Suppressor macrophage (primary cell): ENCODE measurements at places on chromosomes 2 and 18.

DNA sequence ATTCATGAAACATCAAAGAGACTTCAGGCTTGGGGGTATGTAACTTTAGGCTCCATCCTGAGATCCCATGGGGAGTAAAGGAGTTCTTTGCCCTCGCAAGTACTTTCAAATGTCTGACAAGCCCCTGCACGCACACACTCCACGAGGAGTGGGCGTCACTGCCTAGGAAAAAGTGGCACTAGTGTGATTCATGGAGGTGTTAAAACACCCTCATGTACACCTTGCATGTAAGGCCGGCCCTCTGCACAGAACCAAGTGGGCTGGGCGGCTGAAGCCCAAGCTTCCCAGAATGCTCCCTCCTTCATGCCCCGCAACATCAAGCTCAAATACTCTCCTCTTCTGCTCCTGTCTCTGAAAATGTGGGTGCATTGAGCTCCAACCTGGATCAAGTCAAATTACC lies 7.8 kb downstream of the HS1BP3 start:
- DNase-seq, result no peak

- peak; percentile 42 for DNase-seq
Observed at GRCh38 chr18:12376034-12376753, 833 bp downstream of the AFG3L2 start.

DNA sequence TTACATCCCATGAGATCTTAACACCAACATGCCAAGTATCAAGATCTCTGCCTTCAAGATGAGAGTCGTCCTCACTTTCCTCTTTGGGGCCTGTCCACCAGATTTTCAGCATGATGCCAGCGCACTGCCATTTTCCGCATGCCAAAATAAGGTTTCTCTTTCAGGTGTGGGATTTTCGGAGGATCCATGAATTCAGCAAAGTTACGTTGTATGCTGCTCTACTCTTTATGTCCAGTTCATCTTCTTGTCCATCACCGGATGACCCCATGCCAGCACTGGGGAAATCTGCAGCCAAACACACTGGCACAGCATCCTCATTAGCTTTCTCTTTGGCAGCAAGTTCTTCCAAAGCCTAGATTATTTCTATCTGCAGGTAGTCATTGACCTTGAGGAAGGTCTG lies 4.9 kb upstream of the HAAO start:
- no peak for DNase-seq

DNA sequence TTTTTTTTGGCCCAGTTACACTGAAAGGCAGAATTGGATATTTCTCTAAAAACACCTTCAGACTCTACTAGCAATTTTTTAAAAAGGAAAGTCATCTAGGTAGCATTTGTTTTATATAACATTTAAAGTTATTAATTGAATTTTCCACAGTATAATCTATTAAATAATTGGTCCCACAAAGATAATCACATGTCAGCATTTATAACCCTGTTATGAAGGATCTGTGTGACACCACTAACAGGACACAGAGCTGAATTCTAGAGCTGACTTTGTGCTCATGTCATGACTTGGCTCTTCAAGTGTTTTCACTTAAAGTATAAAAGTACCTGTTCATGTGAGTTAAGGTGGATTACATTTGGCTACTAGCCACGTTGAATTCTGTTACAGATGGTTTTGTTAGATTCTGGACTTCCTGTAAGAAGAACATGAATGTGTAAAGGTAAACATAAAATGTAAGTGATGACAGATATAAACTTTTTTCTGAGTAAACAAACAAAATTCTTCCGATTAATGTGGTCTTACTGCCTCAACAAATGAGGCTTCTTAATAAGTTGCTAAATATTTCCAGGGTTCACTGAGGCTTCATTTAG lies 69.1 kb upstream of the PROKR1 start:
- DNase-seq, result no peak

DNA sequence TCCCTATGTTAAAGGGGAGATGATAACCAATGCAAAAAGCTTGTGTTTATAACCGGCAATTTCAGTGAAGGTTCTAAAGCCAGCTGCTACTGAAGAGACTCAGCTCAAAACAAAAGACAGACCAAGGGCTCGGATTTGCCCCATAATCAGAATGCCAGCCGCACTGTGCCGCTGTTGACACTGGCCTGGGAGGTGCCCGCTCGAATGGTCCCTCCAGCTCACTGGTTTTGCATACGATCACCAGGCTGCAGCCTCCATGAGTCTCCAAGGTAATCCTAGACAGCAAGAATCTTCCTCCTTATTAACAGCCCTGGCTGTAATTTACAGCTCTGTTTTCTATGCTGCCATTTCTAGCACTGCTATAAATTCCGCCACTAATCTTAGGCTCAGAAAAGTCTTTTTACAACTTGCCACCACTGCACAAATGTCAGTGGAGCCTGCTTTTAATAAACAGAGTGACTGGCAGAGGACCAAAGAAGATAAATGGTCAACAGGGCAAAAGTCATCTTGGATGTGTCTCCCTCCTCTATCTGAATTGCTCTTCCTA lies 155.7 kb upstream of the SH3BP4 start:
- no peak for DNase-seq

GRCh38 chr2:130287656-130288026 lies 55.1 kb upstream of the IMP4 start:
- DNase-seq, result no peak

DNA sequence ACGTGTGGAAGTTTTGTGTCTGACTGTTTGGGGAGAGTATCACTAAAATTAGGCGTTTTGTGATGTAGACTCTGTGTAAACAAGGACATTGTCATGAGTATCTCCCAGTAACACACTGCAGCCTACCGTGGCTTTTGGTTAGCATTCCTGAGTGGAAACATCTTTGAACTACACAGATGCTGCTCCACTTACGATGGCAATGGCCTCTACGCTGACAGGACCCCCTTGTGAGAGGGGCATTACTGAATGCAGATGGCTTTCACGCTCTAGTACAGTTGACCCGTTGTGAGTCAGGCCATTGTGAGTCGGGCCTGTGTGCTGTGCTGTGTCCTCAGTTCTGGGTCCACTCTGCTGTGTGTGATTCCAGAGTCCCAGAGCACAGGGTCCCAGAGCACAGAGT lies 34.4 kb upstream of the ADNP2 start:
- DNase-seq, result no peak

DNA sequence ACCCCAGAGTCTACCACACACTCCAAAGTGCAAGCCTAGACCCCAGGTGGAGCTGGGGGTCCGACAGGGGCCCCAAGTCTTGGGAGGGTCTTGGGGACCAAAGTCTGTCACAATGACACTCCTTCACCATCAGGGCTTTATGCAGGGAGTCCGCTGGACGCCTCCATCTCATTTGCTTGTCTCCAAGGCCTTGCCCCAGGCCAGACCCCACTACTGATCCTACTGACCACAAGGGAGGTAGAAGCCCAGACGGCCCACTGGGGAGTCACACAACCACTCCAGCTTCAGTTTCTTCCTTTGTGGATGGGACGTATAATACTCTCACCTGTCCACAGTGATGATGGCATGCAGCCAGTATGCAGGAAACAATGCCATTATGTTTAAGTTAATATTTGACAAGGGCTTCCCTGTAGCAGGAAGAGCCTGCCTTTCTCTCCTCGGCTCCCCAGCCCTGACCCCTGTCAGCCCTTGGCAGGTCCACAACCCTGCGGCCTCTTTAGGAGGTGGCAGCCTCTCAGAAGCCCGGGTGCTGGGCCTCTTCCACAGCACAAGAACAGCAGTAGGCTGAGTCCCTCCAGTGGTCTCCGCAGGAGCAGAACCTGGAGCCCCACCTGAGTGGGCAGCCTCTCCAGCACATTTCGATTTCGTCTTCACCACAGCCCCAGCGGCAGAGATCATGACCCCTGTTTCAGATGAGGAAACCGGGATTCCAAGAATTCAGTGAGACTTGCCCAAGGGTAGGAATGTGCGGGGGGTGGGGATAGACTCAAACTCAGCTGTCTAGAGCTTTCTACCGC lies 6.5 kb downstream of the BIN1 start:
- DNase-seq, result no peak

GRCh38 chr2:197388866-197389587 lies 45.8 kb downstream of the SF3B1 start:
- no peak for DNase-seq

DNA sequence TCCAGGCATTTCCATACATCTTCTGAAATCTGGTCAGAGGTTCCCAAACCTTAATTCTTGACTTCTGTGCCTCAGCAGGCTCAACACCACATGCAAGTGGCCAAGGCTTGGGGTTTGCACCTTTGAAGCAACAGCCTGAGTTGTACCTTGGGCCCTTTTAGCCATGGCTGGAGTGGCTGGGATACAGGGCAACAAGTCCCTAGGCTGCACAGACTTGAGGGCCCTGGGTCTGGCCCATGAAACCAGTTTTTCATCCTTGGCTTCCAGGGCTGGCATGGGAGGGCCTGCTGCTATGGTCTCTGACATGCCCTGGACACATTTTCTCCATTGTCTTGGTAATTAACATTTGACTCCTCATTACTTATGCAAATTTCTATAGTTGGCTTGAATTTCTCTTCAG lies 988.8 kb upstream of the CNTNAP5 start:
- DNase-seq, result no peak

DNA sequence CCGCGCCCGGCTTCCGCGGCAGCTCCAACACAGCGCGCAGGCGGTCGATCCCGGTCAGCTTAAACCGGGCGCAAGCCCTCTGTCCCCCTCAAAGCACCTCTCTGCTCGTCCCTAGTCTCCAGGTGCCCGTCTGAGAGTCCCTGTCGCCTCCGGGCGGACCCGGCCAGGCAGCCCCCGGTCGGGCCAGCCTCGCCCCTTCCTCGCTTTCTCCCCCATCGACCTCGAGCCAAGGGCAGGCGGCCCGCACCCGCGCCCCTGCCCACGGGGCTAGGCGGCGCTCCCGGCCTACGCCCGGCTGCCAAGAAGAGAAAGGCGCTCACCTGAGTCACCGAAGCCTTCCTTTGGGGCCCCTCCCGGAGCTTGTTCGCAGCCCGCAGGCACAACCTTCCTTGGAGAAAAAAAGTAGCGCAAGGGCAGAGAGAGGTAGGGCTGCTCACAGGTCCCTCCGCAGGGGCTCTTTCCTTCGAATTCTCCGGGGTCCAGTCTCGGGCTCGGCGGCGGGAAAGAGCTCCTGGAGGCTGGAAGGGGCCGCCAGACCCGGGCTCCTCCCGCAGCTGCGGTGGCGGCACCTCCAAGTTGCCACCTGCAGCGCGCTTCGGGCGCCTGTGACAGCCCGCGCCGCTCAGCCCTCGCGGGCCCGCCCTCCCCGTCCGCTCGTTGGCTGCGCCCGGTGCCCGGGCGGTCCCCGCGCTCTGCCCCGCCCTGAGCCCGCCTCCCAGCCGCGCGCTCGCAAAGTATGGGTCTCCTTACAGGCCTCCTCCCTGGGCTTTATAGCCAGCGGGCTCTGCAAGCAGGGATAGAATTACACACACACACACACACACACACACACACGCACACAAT lies 86.5 kb upstream of the EPB41L3 start:
- peak; percentile 63 for DNase-seq

DNA sequence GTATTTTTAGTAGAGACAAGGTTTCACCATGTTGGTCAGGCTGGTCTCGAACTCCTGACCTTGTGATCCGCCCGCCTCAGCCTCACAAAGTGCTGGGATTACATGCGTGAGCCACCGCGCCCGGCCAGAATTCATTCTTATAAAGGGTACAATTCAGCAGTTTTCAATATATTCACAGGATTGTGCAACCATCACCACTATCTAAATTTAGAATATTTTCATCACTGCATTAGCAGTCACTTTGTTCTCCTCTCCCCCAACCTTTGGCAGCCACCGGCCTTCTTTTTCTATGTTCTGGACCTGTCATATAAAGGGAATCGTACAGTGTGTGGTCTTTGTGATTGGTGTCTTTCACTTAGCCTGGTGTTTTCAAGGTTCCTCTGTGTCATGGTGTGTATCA lies 40.7 kb downstream of the TCF7L1 start:
- peak; percentile 10 for DNase-seq

DNA sequence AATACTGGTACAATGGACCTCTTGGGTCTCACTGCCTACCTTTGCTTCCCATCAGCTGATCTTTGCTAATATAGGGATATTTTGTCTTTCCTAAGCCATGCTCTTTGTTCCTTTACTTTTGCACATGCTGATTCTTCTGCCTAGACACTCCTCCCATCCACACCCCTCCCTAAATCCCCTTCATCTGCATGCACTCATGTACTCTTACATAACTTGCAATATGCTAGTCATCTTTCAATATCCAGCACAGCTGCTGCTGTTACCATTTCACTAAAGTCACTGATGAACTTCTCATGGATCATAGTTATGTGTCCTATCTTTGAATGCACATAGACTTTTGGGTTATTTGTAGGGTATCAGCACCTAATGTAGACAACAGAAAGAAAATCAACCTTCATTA lies 18.5 kb upstream of the DTNA start:
- no peak for DNase-seq

- peak; percentile 33 for DNase-seq
Observed at GRCh38 chr2:43135583-43135982, 90.8 kb downstream of the ZFP36L2 start.

DNA sequence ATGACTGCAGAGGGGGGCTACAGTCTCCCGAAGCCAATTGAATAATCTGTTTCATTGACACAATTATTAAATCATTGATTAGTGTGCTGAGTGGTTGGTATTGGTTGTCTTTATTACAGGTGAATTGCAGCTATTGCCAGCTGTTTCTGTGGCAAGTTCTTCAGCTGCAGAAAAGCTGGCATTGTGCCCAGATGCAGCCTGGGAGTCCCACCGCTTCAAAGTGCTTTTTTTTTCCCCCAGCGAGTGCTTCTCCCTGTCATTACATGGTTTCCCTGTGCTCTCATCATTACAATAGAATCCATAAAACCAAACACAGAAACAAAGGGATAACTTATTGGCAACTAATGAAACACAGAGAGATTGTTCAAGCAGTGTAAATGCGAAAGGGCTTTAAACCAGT lies 164.7 kb downstream of the GRB14 start:
- no peak for DNase-seq
